ENCODE measurements at places on chromosomes 1 and 21. TPM values are rescaled to one million over a fixed set of nuclear protein-coding genes. Genes with fewer than 3 reads are reported as not detected.

Gene VASH2
- total RNA-seq, result not detected

Gene PLXNA2
- 2.0 TPM for total RNA-seq

GRCh38 chr21:34521561-34521960, 9.6 kb upstream of the KCNE1 start:
- no peak for DNase-seq

DNA sequence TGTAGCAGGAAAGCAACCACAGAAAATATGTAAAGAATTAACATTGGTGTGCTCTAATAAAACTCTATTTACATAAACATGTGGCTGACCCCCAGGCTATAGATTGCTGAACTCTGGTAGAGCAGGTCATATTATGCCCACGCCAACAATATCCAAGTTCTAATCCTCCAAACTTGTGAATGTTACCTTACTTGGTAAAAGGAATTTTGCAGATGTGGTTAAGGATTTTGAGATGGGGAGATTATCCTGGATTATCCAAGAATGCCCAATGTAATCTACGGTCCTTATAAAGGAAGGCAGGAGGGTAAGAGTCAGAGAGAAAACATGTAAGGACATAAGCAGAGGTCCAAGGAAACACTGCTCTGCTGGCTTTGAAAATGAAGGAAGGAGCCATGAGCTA, 201.0 kb downstream of the USH2A start:
- DNase-seq, result no peak

GRCh38 chr1:72557446-72558049, 275.2 kb upstream of the NEGR1 start:
- no peak for DNase-seq
